ENCODE measurements at places on chromosomes 5 and 9. TPM values are rescaled to one million over a fixed set of nuclear protein-coding genes. Genes with fewer than 3 reads are reported as not detected.

ECM2 gene
- 2.2 TPM for total RNA-seq

RASEF gene
- 0.63 TPM for total RNA-seq

TAF1L gene
- total RNA-seq, result 0.31 TPM

UHRF2 gene
- 158 TPM for total RNA-seq

CDC25C gene
- 2.2 TPM for total RNA-seq

LCN6 gene
- not detected for total RNA-seq

CEL gene
- total RNA-seq, result 0.31 TPM

NR2F1-AS1 gene
- 107 TPM for total RNA-seq

SPINK6 gene
- not detected for total RNA-seq

SLC4A9 gene
- total RNA-seq, result not detected

PHF24 gene
- total RNA-seq, result 40.1 TPM

AGGF1 gene
- 32.2 TPM for total RNA-seq

Data from parietal lobe (tissue), 2 donors.